Skeletal muscle tissue (tissue), 5 donors: ENCODE measurements at places on chromosomes 1 and 21. TPM values are rescaled to one million over a fixed set of nuclear protein-coding genes. Genes with fewer than 3 reads are reported as not detected.

Gene MCL1
- 157 TPM for total RNA-seq

Gene GPR3
- under 0.01 TPM for total RNA-seq

Gene C2CD4D
- total RNA-seq, result not detected

Gene HES3
- not detected for total RNA-seq

Gene CLDN17
- not detected for total RNA-seq

Gene CD84
- total RNA-seq, result 3.1 TPM

Gene GBP6
- total RNA-seq, result not detected

Gene LCE3D
- not detected for total RNA-seq

Gene MSH4
- total RNA-seq, result 1.0 TPM

Gene NAXE
- 27.1 TPM for total RNA-seq
